ENCODE measurements at places on chromosomes 3 and 15. TPM values are rescaled to one million over a fixed set of nuclear protein-coding genes. Genes with fewer than 3 reads are reported as not detected.

The FANCD2OS gene
- not detected for total RNA-seq

The CCDC39 gene
- 0.26 TPM for total RNA-seq

The SRP14 gene
- 122 TPM for total RNA-seq

The CADM2 gene
- total RNA-seq, result 0.26 TPM

The RTP1 gene
- not detected for total RNA-seq

The SETD5 gene
- 64.3 TPM for total RNA-seq

The HERC2 gene
- 36.3 TPM for total RNA-seq

The LMCD1 gene
- total RNA-seq, result 32.4 TPM

The ADAM10 gene
- total RNA-seq, result 29.1 TPM

The TRIM42 gene
- total RNA-seq, result not detected

Data from body of pancreas (tissue), 4 donors.